Pancreas (tissue), 10 donors: ENCODE measurements at places on chromosomes 16 and 17. TPM values are rescaled to one million over a fixed set of nuclear protein-coding genes. Genes with fewer than 3 reads are reported as not detected.

DNA sequence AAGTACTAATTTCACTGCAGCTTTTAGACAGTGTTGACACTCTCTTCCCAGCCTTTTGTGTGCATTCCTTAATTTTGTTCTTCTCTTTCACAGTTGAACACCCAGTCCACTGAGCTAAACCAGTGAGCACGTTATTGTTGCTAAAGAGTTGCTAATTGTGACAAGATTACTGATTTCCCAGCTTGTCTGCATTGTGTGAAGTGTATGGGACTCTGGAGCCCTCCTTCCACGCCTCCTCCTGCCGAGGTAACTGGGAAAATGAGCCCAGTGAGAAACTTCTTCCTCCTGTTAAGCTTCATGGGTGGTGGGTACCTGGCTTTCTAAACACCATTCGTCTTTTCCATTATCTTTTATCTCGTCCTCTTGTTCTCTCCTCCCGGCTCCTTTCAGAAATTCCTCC is 29.8 kb upstream of the DNAH17 start:
- H3K4me3 ChIP-seq = no peak overlapping the region
- no peaks in the 10 kb centered on the region for H3K36me3 ChIP-seq
- H3K4me1 ChIP-seq = no peaks in the 10 kb centered on the region
- no peak overlapping the region for H3K27ac ChIP-seq
- no peak for DNase-seq

DNA sequence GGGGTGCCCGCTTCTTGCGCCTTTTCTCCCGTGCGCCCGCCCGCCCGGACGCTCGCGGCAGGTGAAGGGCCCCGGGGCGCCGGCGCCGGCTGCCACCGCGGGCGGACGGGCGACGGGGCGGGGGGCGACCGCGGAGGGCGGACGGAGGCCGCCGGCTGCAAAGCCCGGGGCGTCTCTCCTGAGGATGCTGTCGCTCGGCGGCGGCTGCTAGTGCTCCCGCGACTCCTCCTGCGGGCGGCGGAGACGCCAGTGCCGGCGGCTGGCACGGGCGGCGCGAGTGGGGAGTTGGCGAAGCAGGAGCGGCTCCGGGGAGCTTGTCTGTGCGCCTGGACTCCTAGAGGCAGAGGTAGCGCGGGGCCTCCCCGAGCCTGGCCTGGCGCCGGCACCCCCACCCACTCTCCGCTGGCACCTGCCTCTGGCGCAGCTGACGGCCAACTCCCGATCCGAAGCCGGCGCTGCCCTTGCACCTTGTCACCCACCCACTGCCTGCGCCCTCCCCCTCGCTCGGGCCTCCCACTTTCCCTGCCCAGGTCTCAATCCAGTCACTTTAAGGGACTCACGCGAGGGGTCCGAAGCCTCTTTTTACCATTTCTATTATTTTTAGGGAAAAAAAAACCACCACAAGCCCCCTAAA is at the start of gene FAM20A:
Gene FAM20A, minus strand, starts transcription at position 437 of the 634 bp plus-strand sequence. CDS start 701 bp downstream, outside the sequence.
- no peaks in the 10 kb centered on the region for H3K27me3 ChIP-seq
- H3K4me3 ChIP-seq = peak within 1 kb of the TSS; percentile 42
- DNase-seq = peak; percentile 84

GRCh38 chr17:77373299-77374169 is 232.8 kb downstream of the SEC14L1 start:
- H3K4me3 ChIP-seq = peak overlapping the region; percentile 48
- no peaks in the 10 kb centered on the region for H3K36me3 ChIP-seq
- peak overlapping the region; percentile 88 for H3K27ac ChIP-seq
- DNase-seq = peak; percentile 74

- H3K27ac ChIP-seq = no peak overlapping the region
- DNase-seq = no peak
- H3K27me3 ChIP-seq = no peaks in the 10 kb centered on the region
- H3K4me3 ChIP-seq = no peak overlapping the region
- H3K36me3 ChIP-seq = no peaks in the 10 kb centered on the region
Measured at GRCh38 chr16:535446-536405, 8.2 kb downstream of the CAPN15 start.

- no peaks in the 10 kb centered on the region for H3K27me3 ChIP-seq
- no peak overlapping the region for H3K4me3 ChIP-seq
- no peak overlapping the region for H3K27ac ChIP-seq
- H3K36me3 ChIP-seq = peaks cover 21% of the 10 kb centered on the region
- H3K4me1 ChIP-seq = no peaks in the 10 kb centered on the region
Measured at GRCh38 chr17:42819939-42820535, 4.0 kb downstream of the BECN1 start.

SMG6 gene
- total RNA-seq = 8.4 TPM

ALDH3A2 gene
- 102 TPM for total RNA-seq

TM4SF5 gene
- total RNA-seq = 0.72 TPM

C16orf96 gene
- 0.28 TPM for total RNA-seq
